ENCODE measurements at places on chromosomes 11 and 22.

GRCh38 chr22:38257650-38258250 is 15.1 kb downstream of the TMEM184B start:
- no peak for DNase-seq

GRCh38 chr11:36672815-36673450 is 74.9 kb upstream of the RAG2 start:
- no peak for DNase-seq

- DNase-seq, result no peak
Observed at GRCh38 chr22:27620367-27621154, 181.0 kb downstream of the MN1 start.

GRCh38 chr11:43399983-43400630 is 41.4 kb downstream of the TTC17 start:
- no peak for DNase-seq
